ENCODE measurements at places on chromosomes 6 and 20.

GRCh38 chr20:8144282-8145245 lies 12.5 kb downstream of the PLCB1 start:
- DNase-seq, result peak; percentile 68

DNA sequence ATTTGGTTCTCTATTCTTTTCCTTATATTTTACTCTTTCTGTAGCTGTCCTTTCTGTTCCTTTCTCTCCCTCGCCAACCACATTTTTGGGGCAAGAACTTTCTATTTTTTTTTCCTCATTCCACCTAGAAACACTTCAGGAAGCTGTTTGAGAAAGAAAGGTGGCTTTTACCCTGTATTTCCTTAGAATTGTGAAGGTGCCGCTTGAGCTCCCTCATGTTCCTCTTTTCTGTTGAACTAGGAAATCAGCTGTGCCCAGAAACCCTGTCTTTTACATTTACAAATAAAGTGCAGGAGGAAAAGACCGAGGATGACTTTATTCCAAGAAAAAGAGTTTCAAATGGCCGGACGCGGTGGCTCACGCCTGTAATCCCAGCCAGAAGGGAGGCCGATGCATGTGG lies 38.2 kb downstream of the OR2B2 start:
- no peak for DNase-seq

DNA sequence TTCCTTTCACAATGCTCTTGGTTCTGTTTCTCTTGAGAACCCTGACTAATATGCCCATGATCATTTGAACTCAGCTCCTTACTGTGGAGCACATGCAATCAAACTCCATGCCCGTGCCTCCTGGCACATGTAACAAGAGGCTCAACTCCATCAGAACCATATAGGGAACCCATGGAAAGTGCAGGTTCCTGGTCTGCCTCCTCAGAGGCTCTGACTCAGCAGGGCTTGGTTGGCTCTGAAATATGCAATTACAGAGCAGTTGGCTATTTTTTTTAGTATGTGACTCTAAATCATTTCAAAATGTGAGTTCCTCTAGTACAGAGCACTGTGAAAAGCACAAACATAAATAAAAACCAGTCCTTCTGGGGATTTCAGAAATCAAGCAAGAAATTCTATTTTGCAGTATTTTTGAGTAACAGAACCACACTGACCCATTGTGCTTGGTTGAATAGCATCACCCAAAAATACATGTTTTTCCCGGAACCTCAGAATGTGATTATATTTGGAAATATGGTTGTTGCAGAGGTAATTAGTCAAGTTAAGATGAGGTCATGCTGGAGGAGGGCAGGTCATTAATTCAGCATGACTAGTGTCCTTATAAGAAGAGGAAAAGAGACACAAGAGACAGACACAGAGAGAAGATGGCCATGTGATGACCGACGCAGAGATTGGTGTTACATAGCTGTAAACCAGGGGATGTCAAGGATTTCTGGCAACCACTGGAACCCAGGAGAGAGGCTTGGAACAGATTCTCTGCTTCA lies 13.2 kb upstream of the MAP3K4 start:
- DNase-seq, result peak; percentile 73

GRCh38 chr20:32519381-32519730 lies 65.8 kb downstream of the NOL4L start:
- no peak for DNase-seq

- DNase-seq, result peak; percentile 54
These were observed 154.1 kb downstream of the CD24 start for GRCh38 chr6:106820412-106820852.

DNA sequence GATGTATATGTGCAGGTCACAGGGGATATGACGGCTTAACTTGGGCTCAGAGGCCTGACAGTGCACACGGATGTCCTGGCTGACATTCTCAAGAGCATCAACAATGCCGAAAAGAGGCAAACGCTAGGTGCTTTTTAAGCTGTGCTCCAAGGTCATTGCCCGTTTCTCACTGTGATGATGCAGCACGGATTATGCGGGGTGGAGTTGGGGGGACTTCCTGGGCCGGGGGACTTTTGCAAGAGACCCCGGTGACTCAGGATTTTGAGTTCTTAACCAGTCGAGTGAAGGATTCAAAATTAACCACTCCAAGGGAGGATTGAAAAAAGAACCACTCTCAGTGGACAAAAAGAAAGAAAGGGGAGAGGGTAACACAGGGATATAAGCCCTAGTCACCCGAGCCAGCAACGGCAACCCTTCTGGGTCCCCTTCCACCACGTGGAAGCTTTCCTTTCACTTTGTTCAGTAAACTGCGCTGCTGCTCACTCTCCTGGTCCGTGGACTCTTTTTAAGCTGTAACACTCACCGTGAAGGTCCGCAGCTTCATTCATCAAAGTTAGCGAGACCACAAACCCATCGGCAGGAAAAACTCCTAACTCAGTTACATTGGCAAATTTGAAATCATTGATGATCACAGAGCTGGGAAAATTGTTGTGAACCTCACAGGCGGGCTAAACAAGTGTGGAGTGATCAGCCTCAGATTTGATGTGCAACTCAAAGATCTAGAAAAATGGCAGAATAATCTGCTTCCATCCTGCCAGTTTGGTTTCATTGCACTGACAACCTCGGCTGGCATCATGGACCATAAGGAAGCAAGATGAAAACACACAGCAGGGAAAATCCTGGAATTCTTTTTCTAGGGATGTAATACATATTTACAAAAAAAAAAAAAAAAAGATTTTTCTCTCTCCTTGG lies 199.3 kb downstream of the ARID1B start:
- no peak for DNase-seq

GRCh38 chr6:3312604-3313231 lies 54.0 kb downstream of the PSMG4 start:
- no peak for DNase-seq

DNA sequence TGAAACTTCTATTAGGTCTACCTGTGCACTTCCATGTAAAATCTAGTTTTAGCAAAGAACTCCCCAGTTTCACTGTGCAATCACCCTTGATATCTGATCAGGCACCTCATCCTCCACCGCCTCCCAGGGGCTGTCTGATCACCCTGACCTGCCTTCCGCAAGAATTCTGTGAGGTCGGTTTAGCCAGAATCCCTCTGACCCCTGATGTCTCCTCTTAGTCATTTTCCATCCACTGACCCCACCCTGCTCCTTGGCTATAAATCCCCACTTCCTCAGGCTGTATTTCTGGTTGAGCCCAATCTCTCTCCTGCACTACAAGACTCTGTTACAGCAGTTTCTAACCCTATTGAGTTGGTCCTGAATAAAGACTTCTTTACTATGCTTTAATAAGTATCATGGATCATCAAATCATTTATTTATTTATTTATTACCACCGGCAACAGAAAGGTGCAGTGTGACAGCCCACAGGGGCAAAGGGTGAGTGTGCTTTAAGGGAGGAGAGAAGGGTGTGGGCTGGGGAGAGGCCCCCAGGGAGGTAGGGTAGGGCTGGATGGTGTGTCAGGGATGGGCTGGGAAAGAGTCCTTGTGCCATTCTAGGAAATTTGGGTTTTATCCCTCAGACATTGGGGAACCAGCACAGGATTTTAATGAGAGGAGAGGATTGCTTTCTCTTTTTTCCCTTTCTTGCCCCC lies 11.2 kb upstream of the SERPINB6 start:
- no peak for DNase-seq

DNA sequence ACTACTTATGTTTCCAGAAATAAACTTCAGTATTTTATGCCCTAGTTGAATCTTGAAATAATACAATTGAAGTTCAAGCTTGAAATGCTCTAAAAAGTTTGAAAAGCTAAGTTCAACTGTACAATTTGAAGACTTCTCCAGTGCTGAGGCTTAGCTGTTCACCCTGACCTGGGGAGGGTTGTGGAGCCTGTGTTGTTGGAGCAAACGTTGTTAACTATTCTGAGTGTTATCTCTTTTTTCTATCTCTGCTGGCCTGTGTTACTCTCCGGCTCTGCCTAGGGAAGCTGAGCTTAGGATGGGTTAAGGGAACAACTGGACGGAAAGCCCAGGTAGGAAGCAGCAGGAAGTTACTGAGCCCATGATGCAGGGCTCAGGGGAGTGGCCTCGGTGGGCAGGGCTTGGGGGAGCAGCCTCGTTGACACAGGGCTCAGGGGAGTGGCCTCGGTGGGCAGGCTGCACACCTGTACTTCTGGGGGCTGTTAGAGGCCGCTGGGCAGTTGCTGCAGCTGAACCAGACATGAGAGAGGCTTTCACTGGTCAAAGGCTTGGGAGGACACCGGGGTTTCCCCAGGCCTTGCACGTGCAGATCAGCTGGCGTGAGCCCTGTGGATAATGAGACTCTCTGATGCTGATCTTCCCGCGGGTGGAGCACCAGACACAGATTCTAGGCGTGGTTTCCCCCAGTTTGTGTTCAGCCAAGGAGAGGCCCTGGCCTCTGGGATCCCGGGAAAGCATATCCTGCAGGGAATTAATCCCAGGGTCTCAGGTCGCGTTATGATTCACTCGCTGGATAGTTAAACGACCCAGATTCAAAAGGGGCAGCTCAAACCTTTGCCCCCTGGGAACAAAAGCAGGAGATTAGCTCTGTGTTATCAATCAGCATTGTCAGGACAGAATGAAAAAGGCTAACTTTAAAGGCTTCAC lies 58.9 kb downstream of the ERMARD start:
- no peak for DNase-seq

- DNase-seq, result peak; percentile 56
These were observed 60.9 kb downstream of the PYGB start for GRCh38 chr20:25308671-25309394.

- DNase-seq, result peak; percentile 59
These were observed 90.1 kb downstream of the FOXO3 start for GRCh38 chr6:108650781-108651180.

DNA sequence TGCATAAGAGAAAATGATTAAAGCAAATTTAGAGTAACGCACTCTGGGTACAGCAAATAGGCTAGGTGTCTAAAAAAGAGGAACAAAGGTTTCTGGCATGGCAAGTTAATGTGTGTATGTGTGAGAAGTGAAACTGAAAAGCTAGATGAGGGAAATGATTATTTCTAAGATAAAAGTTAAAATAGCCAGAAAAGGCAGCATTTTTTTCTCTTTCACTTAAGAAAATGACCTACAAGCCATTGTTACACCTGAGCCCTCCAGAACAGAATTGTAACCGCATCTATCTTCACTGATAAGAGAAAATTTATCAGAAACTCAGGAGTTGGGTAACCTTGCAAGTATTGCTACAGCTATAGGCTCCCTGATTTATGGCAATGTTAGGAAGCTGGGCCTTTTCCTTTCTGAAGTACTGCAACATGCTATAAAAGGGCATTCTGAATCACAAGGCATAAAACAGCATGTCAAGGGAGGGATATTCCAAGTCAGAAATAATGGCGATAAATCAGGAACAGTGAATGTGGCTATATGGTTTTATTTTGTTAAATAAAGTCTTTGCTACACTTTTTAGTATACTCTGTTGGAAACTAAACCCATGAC lies 395.3 kb downstream of the TBC1D32 start:
- DNase-seq, result no peak

GRCh38 chr6:11601776-11602605 lies 64.4 kb downstream of the TMEM170B start:
- no peak for DNase-seq

GRCh38 chr6:13438126-13438525 lies 49.3 kb downstream of the GFOD1 start:
- no peak for DNase-seq

DNA sequence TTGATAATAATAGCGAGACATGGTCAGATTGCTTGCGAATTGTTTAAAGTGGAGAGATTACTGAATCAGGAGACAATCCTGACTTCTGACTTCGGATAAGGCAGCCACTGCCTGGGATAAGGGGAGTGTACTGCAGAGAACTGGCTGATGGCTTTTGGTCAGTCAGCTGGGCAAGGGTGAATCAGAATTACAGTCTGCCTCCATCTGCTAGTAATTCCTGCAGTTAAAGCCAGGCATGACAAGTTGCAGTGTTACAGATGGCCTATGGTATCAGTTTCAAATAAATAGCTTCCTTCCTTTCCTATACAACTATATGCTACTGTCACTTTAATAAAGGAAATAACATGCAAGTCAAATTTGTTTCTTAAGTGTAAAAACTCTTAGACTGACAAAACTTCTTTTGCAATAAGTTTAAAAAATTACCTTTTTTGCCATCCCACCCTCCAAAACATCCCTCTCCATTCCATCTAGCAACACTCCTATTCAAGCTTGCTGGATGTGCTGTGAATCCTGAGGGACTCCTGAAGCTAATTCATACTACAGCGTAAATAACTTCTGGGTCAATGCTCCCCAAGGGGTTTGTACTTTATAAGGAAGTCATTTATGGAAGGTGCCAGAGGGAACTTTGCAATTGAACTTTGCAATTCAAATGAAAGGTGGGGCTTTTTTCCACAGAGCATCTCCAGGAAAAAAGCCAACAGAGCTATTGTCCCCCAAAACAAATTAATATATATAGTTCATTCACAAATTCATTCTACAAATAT lies 245.2 kb downstream of the ADGRB3 start:
- DNase-seq, result peak; percentile 4

- peak; percentile 32 for DNase-seq
These were observed 36.6 kb downstream of the MTRES1 start for GRCh38 chr6:107064579-107065065.

DNA sequence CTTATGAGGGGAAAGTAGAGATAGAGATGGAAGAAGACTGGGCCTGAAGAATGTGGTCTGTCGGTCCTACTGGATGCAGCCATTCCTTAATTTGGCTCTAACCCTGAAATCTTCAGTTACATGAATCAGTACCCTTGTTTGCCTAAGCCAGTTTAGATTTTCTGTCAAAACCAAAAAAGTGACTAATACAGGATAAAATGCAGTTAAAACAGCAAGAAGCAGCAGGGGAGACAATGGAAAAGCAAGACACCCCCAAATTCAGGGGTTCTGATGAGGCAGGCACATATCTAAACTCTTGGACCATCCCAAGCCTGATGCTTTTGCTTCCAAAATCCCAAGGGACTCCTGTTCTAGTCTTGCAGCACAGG lies 17.4 kb upstream of the UBE2V1 start:
- no peak for DNase-seq

DNA sequence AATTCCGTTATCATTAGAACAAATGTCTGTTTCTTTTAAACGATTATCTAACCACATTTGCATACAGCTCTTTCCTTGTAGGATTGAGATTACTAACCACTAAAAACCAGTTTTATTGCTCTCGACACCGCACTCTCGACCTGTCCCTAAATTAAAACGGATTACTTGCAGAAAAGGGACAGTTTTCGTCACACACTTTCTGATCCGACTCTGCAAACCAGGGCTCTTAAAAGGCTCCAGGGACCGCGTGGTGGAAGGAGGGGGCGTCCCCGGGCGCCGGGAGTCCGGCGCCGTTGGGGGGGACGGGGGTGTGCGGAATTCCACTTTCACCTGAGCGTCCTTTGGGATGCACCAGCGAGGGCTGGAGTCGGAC lies 731 bp downstream of the MAK start:
- peak; percentile 26 for DNase-seq

- no peak for DNase-seq
These were observed 111.5 kb upstream of the CCN2 start for GRCh38 chr6:132062626-132063025.

DNA sequence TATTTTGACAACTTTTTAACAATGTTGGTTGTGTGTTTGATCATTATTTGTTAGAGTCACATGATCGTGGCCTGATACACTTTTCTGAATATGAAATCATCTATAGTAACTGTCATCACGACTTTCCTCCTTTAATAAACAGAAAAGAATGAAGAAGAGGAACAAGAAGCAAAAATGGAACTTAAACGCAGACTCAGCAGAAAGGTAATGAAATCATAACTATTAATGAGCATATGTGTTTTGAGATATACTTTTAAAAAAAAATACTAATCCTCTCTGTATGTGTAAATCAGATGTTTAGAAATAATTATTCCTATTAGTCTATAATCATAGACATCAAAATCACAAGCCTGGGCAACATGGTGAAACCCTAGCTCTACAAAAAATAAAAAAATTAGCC lies 60.1 kb upstream of the LTV1 start:
- DNase-seq, result no peak

Data from AG20443 (cell line).